ENCODE measurements at places on chromosomes 7 and 10.

GRCh38 chr10:49649936-49650723, 29.3 kb upstream of the C10orf53 start:
- DNase-seq, result no peak

GRCh38 chr10:99431190-99431760, 851 bp upstream of the GOT1 start:
- DNase-seq, result no peak

GRCh38 chr10:11936389-11937152, 106.0 kb downstream of the UPF2 start:
- DNase-seq, result no peak

GRCh38 chr10:33492701-33493345, 158.4 kb upstream of the NRP1 start:
- DNase-seq, result no peak

DNA sequence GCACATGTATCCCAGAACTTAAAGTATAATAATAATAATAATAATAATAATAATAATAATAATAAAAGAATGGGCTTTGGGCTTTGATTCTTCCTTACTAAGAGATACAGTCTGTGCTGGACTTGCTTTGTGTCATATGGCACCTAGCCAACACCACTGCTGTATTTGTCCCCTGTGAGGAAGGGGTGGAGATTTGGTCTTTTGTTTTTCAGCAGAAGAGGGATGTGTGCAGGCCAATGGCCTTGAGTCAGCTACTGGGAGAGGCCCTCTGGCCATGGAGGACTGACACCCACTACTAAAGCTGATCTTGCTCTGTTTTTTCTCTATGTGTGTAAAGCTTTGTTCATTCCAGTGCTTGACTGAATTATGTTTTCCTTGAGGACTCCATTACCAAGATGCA, 573.0 kb upstream of the PCDH15 start:
- no peak for DNase-seq

DNA sequence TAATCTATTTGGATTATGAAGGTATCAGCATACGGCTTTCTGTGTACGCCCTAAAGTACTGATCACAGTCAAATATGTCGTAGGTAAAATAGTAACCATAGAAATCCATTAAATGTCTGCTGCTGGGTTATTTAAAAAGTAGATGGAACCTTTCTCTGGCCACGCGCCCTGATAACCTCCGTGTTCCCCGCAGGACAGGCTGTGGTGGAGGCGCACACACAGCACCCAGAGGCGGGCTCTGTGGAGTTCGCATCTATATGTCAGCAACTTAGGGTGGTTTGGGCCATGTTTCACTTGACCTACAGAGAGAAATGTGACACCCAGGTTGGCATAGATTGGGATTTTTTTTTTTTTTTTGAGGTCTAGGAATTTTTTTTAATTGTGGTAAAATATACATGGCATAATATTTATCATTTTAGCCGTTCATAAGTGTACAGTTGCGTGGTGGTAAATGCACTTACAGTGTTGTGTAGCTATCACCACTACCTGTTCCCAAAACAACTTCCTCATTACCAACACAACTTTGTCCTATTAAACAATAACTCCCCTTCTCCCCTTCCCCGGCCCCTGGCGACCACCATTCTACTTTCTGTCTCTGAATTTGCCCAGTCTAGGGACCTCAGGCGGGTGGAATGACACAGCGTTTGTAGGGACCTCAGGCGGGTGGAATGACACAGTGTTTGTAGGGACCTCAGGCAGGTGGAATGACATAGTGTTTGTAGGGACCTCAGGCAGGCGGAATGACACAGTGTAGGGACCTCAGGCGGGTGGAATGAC, 15.4 kb downstream of the PPP2R2D start:
- DNase-seq, result no peak

DNA sequence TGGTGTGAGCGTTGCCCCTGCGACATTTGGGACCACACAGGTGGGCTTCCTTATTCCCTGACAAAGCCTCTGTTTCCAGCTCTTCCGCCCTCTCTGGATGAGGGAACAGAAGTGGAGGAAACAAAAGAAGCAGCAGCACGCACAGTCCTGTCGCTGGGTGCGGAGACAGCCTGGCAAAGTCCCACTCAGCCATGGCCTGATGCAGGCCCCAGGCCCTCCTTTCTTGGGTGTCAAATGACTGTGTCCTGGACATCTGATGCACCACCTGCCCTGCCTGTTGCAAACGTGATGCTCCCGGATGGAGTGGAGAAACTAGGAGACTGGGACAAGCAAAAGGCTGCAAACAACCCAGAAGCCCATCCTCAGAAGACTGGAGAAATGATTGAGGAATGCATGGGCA, 20.7 kb downstream of the ZMIZ2 start:
- no peak for DNase-seq

DNA sequence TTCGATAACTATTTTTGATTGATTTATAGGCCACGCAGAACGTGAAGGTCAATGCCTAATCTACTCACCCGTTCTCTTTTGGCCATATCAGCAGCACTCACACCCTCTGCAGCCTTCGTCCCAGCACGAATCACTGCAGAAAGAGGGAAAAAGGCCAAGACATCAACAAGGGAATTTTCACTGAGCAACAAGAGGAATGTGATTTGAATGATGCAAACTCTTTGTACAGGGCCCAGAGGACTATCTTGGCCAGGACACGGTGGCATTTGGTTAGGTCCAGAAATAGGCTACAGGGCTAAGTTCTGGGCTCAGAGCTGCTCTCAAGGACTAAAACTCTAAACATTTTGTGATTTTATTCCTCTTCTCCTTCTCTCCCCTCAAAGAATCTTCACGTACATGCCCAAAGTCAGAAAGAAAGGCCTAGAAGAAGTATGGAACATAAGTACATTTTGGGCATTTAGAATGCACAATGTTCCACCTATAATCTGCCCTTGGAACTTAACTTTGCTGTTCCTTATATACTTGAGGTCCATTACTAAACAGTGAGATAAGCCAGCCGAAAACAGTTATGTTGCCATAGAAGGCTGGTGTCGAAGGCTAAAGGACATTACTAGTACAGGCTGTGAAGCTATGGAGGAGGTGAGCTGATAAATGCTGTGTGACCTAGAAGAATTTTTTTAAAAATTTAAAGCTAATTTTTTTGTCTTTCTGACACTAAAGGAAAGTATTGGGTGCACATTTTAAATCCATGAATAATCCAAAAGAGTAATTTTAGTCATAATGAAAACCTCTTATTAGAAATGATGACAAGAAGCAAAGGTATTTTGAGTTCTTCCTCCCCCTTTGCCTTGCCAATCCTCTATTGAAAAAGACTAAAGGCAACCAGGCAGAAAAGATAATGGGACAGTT, 20.0 kb downstream of the RBM28 start:
- no peak for DNase-seq

DNA sequence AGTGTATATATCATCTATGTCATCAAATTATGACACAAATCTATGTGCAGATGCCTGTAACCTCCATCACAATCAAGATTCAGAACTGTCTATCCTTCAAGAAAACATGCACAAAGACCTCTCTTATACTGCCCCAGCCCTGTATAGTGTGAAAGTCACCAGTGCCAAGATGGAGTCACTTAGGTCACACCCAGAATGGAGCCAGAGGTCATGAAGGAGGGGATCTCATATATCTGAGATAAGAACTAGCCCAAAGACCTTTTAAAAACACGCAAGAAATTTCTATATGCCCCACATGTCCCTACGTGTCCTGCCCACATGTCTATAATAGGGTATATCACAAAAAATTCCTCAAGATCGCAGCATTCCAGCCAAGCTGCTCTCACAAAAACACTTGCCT, 20.1 kb upstream of the GATAD1 start:
- no peak for DNase-seq
